ENCODE measurements at places on chromosomes 3 and 15.
A peak's percentile ranks its signal among the peaks of the same experiment; 100 is the strongest.

GRCh38 chr3:81764665-81765064 lies 3.2 kb upstream of the GBE1 start:
- DNase-seq, result no peak

- DNase-seq, result no peak
Measured at GRCh38 chr3:134345202-134345601, 29.0 kb downstream of the AMOTL2 start.

DNA sequence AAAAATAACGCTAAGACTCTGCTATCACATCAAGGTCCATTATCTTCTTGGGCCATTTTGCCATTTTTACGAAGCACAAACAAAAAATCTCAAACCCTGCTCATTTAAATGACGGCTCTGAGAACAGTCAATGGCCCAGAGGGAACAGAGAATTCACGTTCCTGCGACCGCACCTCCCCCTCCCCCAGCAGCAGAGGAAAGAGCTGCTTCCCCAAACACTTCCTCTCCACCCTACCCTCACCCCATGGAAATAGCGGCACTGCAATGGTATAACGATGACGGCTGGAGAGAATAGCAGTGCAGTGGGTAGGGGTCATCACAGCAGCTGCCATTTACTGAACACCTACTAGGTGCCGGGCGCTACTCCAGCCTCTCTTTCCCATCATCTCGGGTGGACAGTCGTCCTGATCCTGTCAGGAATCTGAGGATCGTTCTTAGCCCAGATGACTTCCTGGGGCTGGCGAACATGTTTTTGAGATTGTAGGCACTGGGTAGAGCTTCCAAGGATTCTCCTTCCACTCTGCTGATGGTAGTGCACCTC lies 113.3 kb downstream of the IQSEC1 start:
- DNase-seq, result no peak

DNA sequence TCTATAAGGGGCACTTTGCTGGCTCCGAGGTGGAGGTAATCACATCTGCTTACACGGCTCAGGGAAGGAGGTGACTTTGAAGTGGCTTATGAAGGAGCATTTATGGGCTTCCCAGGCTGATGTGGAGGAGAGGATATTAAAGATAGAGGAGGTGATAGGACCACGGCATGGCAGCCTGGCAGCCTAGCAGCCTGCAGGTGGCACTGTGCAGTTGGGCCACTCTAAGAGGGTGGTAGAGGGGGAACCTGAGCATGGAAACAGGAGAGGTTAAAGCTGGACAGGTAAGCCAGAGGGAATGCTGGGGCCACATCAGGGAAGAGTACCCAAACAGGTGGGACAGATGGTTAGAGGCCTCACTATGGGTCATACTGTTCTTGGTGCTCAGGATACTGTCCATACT lies 375.0 kb downstream of the WDR72 start:
- DNase-seq, result peak; percentile 40

GRCh38 chr3:67559029-67559605 lies 95.3 kb downstream of the SUCLG2 start:
- DNase-seq, result no peak

- no peak for DNase-seq
Measured at GRCh38 chr3:155646669-155647068, 98.2 kb downstream of the PLCH1 start.

DNA sequence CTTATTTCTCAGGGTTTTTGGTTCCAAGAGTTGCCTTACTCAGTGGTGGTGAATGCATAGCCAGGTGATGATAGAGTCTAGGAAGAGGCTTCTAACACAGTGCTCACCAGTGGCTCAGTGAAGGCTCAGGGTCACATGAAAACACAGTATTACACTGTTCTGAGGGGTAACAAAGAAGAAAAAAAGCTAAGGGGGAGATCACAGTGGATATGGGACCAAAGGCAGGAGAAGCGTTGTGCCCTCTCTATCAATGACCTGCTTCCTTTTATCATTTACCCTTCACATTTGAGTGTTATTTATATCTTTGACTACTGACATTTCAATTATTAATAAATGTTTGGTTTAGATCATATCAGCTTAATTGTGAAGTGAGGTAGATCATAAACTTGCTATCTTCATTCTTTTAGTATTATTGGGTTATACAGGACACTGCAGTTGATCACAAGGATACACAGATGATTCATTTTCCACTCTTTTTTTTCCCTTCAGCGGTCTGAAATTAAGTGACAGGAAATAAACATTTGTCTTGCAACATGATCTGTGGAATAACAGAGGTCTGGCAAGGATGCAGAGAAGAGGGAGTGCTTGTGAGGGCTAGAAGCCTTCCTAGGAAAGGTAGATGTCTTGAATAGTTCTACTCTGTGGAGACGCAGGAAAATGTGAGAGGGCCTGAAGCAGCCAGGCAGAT lies 171.7 kb downstream of the C3orf38 start:
- DNase-seq, result no peak

DNA sequence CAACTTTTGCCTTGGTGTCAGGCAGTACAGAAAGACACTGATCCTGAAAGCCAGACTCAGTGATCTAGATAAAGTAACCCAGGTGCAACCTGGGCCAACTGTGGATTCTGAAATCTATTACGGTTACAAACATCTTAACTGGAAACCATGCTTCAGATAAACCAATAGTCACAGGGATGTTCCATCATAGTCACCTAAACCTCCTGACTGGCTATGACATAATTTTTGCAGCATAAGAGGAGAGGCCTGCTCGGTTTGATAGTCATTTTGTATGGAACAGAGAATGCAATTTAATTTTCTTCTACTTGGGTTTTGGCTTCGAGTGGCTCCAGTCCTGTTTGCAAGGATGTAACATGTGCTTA lies 3.7 kb downstream of the SLCO3A1 start:
- no peak for DNase-seq

GRCh38 chr15:44193651-44194322 lies 1.3 kb downstream of the FRMD5 start:
- peak; percentile 55 for DNase-seq

DNA sequence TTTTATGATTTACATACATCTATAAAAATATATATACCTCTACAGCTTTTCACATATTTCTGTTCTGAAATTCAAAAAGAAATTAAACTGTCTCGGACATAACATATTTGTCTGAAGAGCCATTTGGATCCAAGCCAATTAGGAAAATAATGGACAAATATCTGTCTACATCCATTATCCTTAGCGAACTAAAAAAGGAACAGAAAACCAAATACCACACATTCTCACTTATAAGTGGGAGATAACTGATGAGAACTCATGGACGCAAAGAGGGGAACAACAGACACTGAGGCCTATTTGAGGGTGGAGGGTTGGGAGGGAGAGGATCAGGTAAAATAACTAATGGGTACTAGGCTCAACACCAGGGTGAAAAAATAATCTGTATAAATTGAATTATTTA lies 829.4 kb upstream of the ALCAM start:
- no peak for DNase-seq

- no peak for DNase-seq
Measured at GRCh38 chr15:40471808-40472150, 995 bp downstream of the CHST14 start.

All from NCI-H526 (cell line).